ENCODE measurements at places on chromosomes 1 and 21.

- peak; percentile 34 for DNase-seq
These were observed at the start of gene MPC2 for GRCh38 chr1:167936930-167937708. MPC2 (minus strand) TSS chr1:167937072; CDS start chr1:167935841, 1,231 bp downstream.

- no peak for DNase-seq
These were observed 36.5 kb downstream of the DDX20 start for GRCh38 chr1:111792249-111792648.

GRCh38 chr1:92599184-92599583 lies 112.5 kb upstream of the GFI1 start:
- peak; percentile 4 for DNase-seq

DNA sequence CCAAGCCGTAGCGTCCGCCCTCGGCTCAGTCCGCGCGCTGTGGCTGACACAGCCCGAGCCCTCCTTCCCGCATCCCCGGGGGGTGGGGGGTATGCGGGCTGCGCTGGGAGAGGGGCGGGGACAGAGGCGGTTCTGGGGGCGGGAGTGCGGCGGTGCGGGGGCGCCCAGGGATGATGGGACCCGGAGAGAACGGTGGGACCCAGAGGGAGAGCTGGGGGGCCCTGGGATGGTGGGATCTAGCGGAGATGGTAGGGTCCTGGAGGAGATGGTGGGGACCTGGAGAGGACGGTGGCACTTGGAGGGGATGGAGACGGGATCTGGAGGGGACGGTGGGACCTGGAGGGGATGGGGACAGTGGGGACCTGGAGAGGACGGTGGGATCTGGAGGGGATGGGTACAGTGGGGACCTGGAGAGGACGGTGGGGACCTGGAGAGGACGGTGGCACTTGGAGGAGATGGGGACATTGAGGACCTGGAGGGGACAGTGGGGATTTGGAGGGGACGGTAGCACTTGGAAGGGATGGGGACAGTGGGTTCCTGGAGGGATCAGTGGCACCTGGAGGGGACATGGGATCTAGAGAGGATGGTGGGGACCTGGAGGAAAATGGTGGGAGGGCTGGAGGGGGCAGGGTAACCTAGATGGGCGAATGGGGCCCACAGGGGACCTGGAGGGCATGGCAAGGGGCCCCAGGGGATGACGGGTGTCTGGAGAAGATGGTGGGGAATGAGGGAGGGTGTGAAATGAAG lies 477 bp downstream of the SNAP47 start:
- no peak for DNase-seq

DNA sequence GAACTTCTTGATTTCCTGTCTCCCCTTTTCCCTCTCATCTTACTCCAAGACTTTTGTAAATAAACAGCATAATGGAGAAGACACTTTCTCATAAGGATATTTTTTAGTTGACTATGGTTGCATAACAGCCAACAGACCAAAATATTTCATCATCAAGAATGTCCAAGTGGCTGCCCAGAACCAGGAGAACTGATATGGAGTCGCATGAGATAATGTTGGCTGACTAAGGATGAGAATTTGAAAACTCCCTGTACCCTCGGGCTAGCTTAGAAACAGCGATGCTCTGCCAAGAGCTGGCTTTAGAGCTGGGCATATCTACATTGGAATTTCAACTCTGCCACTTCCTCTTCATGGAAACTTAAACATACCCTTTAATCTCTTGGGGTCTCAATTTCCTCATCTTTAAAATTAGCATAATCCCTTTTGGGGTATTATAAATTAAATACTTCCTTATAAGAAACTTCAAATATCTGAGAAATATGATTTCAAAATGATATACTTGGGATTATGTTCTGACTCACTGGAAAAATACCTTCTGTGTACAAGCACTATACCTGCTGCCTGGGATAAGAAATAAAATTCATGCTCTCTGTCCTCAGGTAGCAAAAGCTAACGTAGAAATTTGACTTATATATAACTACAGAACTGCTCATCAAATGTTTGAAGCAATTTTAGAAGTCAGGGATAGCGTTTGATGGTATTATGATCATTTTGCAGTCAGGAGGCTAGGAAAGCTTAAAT lies 777.3 kb downstream of the LTN1 start:
- no peak for DNase-seq

DNA sequence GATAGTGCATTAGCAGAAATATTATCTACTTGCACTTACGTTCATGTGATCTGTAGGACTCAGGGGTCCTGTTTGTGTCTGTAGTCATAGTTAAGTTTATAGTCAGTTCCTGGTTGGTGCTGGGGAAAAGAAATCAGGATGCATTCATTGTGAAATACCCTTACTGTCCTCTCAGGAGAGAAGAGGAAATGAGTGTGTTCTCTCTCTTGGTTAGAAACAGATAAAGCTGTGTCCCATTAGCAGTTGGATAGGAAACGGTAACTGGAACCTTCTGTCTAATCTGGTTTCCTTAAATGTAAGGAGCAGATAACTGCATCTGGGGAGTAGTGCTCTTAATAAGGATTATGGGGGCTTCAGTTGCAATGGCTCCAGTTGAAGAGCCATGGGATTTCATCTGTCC lies 8.9 kb downstream of the SDCCAG8 start:
- DNase-seq = no peak

DNA sequence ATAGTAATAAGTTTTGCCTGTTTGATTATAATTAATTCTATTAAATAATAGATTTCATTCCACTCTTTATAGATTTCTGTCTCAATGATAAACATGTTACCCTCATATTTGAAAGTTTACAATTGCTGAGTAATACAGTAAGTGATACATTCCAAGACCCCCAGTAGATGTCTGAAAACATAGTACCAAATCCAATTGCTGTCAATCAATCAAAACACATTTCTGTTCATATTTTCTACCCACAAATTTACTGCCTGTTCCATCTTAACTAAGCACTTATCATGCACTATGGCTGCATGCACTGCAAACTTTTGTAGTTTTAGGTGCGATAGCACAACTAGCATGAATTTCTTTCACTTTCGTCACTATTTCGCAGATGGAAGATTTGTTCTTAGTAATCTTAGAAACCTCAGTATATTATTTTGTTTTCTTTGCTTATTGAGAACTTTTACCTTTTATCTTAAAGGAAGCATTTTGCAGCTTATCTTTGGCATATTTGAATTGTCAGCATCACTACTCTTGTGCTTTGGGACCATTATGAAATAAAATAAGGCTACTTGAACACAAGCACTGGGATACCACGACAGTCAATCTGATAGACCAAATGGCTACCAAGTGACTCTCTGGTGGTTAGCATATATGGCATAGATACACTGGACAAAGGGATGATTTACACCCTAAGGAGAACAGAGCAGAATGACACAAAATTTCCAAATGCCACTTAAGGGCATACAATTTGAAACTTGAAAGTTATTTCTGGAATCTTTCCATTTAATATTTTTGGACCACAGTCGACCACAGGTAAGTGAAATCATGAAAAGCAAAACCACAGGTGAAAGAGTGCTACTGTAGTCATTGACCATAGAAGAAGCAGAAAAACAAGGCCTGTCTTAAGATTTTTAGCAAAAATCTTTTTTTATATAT lies 67.6 kb downstream of the RGS13 start:
- no peak for DNase-seq

- no peak for DNase-seq
These were observed 36.6 kb downstream of the H3-3A start for GRCh38 chr1:226098870-226099835.

DNA sequence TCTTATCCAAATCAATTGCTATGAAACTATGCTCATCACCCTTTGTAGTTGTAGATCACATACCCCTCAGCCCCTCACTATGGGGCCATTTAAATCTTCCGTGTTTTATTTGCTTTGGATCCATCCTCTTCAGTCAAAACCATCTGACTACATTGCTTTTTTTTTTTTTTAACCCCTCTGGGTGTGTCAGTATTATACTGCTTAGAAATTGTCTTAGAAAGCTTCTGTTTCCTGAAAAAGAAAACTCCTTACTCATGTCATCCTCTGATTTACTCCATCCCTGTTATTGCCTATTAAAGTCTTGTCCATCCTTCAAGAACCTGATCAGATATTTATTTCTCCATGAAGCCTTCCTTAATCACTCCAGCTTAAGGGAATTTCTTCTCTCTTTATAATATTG lies 74.0 kb upstream of the HSD17B7 start:
- no peak for DNase-seq

DNA sequence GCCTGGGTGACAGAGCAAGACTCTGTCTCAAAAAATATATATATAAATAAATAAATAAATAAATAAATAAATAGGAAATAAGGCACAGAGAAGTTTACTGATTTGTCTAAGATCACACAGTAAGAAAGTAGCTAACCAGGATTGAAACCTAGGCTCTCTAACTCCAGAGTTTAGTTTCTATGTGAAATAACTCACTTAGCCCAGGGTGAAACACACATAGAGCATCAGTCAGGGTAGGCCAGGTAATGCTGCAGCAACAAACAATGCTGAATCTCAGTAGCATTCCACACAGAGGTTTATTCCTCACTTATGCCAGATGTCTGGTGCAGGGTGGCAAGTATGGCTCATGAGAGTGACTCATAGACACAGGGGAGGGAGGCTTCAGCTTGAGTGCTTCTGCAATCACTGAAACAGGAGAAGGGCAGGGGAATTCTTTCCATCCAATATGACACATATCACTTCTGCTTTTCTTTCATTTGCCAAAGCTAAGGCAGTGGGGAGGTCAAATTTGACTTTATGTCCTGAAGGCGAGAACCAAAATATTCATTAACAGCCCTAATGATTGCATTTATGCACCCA lies 37.1 kb upstream of the KANK4 start:
- peak; percentile 26 for DNase-seq

DNA sequence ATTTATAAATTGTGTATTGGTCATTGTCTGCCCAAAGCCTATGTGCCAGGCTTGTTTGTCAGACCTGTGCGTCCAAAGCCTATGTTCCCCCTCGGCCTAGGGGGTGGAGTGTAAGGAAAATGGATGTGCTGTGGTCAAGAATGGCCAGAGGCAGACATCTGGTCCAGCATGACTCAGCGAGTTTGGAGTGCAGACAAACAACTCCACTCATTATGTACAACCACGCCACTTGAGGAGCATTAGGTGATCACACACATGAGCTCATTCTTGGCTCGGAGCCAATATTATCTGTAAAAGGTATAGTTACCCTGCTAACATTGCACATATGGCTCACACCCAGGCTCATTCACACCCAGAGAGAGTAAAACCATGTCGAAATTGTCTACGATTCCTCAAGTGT lies 1047.6 kb upstream of the ADGRL4 start:
- DNase-seq = peak; percentile 41

DNA sequence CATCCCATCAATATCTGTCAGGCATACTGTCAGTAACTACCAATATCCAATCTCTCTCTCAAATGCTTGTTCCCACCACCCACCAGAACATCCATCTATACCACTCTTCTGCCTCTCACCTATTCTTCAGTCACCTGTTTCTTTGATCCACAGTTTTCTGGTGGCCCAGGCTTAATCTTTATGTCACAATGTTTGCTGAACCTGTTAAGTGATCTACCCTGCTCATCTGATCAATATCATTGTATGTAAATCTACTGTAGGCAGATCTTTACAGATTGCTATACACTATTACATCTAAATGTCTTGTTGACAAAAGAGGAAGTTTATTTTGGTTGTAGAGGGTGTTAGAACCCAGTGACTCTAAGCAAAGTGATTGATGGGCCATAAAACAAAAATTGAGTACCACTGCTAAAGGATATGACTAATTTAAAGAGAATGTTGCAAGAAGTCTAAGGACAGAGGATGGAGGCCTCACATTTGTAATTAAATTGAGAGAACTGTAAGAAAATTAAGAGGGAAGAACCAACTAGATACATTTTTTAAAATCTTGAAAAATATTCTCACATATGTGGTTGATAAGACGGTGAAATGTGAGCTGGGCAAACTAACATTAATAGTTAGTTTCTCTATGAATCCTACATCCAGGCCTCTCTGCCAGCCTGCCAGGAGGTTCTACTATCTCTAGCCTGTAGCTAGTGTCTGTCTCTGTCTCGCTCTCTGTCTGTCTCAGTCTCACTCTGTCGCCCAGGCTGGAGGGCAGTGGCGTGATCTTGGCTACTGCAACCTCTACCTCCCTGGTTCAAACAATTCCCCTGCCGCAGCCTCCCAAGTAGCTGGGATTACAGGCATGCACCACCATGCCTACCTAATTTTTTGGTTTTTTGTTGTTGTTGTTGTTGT lies 34.1 kb downstream of the EGLN1 start:
- no peak for DNase-seq
